Hippocampal formation (tissue), 2 donors: ENCODE measurements at places on chromosomes 16 and 17.

DNA sequence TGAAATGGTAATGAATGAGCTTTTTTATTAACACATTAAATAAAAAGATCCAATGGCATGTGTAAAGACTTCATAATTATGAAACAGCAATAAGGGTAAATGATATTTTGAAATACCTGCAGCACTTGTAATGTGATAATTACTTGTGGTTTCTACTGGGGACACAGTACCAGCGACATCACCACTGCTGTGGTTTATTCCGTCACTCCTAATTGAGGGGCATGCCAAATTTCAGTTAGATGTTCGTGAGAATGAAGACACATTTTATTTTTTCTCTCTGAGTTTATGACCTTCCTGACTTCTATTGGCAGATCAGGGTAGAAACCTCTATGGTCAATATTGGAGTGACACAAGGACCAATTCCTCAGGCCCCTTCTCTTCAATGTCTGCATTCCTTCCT, 131.9 kb upstream of the XYLT1 start:
- DNase-seq, result no peak

DNA sequence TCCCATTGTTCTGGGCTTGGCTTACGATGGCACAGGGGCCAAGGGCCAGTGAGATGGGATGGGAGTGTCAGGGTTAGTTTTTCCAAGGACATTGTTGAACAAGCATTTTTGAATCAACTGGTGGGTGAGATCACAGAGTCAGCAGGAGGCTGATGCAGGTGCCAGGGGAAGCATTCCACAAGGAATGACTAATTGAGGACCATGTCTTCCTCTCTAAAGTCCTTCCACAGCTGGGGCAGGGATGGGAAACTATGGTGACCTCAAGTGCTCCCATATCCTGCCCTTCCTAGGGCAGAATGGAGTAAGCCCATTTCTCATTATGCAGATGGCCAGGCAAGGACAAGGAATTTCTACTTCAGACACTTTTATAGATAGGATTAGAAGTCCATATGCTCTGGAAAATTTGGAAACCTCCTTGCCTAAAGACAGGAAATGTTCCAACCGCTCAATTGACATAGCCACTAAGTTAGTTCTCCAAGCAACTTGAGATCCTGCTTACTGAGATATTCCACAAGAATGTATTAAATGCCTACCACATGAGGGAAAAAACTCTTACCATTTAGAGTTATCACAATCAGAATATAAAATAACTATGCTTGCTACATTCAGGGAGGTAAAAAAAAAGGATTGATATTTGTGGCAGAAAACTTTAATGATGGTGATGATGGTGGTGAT, 21.2 kb upstream of the ENGASE start:
- no peak for DNase-seq

DNA sequence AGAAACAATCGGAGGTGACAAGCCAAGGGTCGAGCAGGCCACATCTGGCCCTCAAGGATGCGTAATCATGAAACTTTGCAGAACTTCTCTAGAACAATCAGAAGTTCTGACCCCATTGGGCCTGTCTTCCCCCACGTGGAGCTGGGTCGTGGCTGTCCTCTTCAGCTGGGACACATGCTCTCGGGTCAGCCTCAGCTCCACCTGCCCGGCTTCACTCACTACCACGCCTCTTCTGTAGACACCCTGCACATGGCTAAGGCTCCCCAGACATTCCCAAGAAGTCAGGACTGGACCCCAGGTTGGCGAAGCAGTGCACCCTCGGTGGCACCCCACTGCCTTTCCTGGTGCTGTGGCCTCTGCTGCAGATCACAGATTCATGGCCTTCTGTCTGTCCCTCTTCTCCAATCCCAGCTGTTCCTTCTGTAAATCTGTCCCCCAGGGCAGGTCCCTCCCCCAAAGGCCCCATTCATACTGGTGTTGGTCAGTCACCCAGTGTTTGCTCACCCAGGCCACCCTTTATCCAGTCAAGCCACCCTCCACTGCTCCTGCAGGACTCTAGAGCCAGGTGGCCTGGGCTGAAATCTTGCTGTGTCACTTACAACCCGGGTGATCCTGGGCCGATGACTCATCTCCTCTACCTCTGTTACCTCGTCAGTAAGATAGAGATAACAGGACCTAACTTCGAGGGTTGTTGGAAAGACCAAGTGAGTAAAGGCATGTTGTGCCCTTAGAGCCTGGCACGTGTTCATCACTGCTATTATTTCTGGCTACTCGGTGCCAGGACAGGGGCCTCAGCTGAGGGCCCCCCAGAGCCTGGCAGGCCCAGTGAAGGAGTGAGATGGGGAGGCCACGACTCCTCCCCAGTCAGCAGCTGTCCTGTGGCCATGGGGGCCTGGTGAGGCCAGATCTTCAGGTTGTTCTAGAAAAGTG, 1.4 kb upstream of the SLC5A11 start:
- DNase-seq, result no peak

DNA sequence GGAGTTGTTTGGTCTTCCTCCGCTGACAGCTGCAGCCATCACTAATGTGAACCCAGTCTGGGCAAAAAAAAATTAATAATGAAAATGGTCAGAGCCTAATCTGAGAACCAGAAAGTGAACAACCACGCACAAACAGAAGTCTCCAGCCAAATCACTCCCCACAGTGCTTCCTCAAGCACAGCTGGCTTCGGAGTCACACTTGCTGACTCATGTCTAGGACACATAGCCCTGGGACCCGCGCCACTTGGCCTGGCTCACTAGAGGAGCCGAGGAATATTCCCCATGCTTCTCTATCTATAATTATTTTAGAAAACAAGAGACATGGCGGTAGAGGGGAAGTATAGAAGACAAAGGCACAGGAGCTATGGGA, 109.1 kb downstream of the ZFHX3 start:
- no peak for DNase-seq

DNA sequence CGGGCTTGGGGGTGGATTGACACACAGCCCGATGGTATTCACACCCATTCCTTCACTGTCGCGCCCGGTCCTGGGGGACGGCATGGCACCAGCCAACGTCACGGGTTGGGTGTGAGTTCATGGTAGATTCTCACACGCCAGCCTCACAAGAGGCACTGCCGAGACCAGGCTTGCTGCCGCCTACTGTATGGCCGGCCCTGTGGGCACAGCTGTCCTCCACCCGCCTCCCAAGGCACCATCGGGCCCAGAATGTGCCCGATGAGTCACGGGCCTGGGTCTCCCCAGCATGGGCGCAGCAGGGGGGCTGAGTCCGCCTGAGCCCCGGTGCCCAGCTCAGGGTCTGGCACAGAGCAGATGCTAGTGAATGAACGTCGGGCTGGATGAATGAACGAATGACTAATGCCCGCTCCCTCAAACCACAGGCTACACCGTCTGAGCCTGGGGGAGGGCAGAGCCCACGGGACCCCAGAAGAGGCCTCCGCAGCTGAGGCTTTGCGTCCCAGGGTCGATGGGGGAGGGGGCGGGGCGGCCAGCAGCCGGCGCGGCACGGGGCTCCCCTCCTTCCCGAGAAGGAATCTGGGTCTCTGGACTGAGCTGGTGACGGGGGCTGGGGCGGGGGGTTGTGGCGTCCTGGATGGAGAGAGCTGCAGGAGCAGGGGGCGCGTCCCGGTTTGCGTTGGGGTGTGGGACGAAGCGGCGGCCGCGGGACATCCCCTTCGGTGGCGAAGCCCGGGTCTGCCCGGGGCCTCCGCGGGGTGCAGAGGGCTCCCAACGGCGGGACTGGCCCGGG, 829 bp downstream of the PITPNM3 start:
- DNase-seq, result no peak

GRCh38 chr16:20178297-20178696, 104.6 kb upstream of the GPR139 start:
- DNase-seq, result no peak

GRCh38 chr17:9868552-9868951, 36.5 kb downstream of the RCVRN start:
- no peak for DNase-seq

DNA sequence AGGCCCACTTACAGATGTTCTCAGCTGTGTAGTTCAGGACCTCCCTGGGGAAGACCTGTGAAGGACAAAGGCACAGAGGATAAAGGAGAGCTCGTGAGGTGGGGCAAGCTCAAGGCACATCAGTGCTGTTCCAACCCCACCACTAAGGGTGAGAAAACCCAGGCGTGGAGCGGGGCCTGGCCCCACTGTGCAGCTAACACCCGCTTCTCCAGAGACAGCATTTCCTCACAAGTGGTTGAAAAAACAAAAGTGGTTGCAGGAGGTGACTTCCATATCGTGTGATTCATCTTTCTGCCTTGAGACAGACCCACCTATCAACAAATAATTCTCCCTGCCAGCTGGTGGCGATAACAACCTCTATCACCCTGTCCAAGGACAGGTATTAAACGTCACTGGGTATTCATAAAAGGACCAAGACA, 30.0 kb downstream of the SNN start:
- no peak for DNase-seq

DNA sequence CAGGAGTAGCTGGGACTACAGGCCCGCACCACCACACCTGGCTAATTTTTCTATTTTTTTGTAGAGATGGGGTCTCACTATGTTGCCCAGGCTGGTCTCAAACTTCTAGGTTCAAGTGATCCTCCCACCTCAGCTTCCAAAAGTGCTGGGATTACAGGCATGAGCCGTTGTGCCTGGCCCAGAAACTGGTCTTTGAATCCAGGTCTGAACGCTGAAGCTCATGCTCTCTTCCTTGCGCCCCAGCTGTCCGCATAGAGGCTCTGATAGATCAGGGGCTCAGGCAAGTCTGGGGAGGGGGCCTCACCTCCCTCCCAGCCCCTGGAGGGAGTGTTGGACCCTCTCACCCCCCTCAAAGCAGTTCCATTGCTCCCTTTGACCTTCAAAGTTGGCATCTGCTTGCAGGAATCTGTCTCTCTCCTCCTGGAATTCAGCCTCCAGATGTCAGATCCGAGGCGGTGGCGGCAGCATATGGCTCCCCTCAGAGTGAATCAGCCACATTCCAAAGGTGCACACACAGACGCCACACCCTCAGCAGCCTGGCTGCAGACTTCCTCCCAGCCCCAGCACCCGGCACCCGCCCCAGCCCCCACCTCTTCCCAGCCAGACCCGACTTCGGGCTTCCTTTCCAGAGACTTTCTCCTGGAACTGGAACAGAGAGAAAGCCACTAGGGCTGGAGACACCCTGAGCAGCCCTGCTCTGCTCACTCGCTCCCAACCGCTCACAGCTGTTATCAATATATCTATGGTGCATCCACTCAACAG, 16.9 kb upstream of the GLIS2 start:
- DNase-seq, result no peak

DNA sequence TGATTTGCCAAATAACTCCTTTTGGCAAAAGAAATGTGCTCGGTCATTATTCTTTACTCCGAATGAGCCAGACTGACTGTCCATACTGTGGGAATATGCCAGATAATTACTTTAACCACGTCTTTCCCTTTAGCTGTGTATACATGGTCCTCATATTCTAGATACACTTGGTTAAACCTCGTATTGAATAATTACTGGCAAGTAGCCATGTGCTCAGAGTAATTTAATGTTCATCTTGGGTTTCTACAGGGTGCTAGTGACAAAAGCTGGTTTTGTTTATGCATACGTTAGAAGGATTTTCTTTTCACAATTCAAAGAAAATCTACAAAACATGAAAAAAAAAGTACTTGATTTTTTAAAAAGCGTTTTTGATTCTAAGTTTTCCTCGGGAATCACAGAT, 540.3 kb downstream of the KCNJ2 start:
- DNase-seq, result no peak
